ENCODE measurements at places on chromosomes 11 and 22.

GRCh38 chr11:11463405-11463804 is 110.4 kb upstream of the CSNK2A3 start:
- peak; percentile 71 for DNase-seq

GRCh38 chr22:48153726-48154125 is 1391.3 kb downstream of the TBC1D22A start:
- peak; percentile 57 for DNase-seq

DNA sequence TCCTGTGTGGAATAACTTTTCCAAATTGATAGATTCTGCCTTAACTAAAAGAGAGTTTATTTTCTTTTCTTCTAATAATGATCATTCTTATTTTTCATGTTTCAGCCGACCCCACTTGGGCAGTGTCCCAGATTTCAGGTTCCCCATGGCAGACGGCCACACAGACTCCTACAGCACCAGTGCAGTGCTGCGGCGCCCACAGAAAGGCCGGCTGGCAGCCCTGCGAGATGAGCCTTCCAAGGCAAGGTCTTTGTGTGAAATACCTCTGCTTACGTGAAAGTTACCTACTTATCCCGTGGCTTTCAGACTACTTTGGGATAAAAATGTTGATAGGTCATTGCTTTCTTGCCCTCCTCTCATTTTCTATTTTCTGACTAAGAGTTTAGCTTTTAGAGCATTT is 59.3 kb upstream of the CTTN start:
- DNase-seq, result no peak

- DNase-seq, result no peak
Measured at GRCh38 chr11:94418123-94418765, 17.0 kb upstream of the GPR83 start.

DNA sequence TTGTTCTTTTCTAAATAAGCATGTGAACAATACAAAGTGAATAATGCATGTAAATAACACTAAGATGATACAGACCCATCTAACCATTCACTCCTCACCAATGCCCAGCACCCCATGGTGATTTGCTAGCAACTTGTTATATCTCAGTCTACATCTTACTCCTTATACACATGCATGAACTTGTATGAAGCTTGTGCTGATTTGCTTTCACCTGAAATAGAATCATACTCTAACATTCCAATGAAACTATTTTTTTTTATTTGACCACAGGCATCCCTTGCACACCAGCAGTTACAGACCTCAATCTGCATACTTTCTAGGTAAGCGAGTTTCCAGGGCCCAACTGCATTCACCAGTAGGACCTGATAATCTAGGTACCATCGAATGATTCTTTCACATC is 873.6 kb downstream of the OPCML start:
- no peak for DNase-seq

GRCh38 chr11:123344790-123345357 is 85.2 kb upstream of the GRAMD1B start:
- DNase-seq, result peak; percentile 45

GRCh38 chr11:66362481-66363147 is 8.9 kb downstream of the SLC29A2 start:
- no peak for DNase-seq

- DNase-seq, result no peak
Measured at GRCh38 chr11:134047586-134047999, 21.3 kb upstream of the JAM3 start.

DNA sequence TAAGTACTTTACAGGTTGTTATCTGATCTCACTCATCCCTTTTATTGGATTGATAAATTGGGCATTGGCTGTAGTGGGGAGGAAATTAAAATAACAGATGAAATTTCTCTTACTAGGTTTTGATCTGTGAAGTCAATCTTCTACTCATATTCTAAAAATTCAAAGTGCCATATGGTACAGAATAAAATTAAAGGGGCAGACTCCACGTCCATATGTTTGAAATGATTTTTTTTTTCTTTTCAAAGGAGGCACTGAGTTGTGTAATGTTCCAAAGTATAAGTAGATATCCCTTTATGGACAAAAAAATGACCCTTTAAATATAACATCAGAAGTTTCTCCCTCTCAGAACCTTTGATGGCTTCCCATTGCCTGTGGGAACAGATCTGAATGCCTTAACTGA is 207.4 kb downstream of the DBX1 start:
- DNase-seq, result no peak

GRCh38 chr11:73334384-73335203 is 26.5 kb downstream of the ARHGEF17 start:
- no peak for DNase-seq

DNA sequence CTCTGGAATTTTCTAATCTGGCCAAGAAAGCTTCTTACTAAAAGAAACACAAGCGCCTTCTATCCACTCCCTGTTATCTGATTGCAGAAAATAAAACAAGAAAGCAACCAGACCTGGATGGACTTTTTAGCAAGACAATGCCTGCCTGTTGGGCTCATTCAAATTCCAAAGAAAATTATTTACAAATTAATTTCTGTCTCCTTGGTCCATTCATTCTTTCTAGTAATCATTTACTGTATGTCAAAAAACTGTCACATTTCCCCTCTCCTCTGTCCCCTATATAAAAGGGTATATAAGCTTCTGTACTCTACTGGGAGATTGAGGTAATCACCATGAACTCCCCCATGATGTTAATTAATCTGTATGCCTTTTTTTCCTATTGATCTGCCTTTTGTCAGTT is 279.9 kb downstream of the DLG2 start:
- DNase-seq, result no peak

DNA sequence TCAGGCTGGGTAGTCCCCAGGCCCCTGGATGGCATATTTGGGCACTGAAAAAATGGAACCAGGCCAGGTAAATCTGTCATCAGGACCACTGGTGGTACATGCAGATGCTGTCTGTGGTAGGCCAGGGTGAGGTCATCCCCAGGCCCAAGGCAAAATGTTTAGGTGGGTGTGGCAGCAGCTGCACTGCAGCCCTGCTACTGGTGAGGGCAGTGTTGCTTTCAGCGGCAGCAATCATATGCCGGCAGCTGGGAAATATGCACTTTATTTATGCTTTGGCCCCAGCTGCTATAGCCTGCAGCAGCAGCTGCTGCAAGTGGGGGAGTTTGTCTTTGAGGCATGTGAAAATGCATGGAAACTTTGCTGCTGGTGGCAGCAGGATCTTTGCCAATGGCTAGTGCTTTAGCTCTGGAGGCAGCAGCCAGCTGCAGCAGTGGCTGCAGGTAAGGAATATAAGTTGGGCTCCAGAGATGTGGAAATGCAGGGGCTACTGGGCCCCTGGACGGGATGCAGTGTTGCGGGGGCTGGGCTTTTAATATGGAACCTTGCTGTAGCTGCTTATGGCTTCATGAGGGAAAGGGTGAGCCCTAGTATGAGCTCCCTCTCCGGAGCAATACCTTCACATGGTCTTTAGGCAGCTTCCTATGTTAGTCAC is 365.7 kb upstream of the CADM1 start:
- DNase-seq, result peak; percentile 49

- DNase-seq, result no peak
Measured at GRCh38 chr22:37764622-37765021, 43.1 kb upstream of the GCAT start.

GRCh38 chr22:22061085-22062077 is 78.8 kb upstream of the TOP3B start:
- DNase-seq, result peak; percentile 26

- no peak for DNase-seq
Measured at GRCh38 chr11:94762208-94762607, 5.9 kb upstream of the AMOTL1 start.

DNA sequence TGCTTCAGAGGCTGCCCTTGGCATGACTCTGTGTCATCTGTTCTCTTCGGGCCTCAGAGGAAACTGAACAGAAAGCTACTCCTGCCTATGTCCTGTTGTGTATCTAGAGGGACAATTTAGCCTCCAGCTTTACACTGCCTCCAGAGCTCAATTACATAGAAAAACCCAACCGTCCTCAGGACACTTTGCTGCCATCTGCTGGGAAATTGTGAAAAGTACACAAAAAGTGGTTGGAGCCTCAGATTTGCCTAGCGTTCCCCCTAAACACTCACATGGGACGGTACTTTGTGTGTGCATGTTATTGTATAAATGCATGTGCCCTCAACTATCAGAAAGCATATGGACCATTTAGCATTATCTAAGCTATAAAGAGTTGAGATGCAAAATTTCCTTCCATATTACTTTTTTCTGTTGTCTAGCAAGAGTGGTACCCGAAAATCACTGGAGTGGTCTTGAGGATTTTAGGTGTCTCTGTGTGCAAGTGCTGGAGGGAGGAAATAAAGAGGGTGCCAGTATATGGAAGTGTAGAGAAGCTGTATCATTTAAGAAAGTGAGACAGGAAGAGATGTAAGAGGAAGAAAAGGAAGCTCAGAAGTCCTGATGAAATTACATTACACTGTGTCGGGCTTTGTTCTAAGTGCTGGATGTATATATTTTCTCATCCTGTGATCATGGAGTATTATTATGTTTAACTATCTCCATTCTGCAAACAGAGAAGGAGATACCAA is 8.7 kb upstream of the MS4A4E start:
- DNase-seq, result peak; percentile 3
